Activated CD8-positive, alpha-beta T cell treated with anti-CD3 and anti-CD28 coated beads, Interleukin-2, amount 10 ng/mL, durations not matched to agents 7 days and 5 days (primary cell): ENCODE measurements at places on chromosomes 11 and 22.

GRCh38 chr11:116339306-116340098 lies 433.3 kb downstream of the BUD13 start:
- H3K36me3 ChIP-seq = no peaks in the 10 kb centered on the region
- DNase-seq = no peak
- H3K4me3 ChIP-seq = no peak overlapping the region
- H3K4me1 ChIP-seq = no peaks in the 10 kb centered on the region

DNA sequence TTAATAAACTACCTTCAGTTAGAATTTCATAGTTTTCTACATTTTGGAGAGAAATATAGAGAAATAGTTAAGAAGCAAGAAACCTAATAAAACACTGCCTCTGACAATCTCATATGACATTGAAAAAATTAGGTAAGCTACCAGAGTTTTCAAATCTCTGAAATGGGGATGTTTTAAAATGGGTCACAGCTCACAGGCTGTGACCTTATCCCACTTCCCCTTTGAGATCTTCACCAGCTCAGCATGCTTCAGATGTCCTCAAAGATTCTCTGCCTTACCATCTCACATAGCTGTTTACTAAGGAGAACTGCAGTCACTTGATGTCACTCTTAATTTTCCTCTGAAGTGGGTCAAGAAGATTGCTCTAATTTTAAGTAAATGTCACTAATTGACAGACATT lies 717.8 kb downstream of the JRKL start:
- no peaks in the 10 kb centered on the region for H3K36me3 ChIP-seq
- H3K27me3 ChIP-seq = no peaks in the 10 kb centered on the region
- H3K27ac ChIP-seq = no peak overlapping the region
- H3K4me3 ChIP-seq = no peak overlapping the region

DNA sequence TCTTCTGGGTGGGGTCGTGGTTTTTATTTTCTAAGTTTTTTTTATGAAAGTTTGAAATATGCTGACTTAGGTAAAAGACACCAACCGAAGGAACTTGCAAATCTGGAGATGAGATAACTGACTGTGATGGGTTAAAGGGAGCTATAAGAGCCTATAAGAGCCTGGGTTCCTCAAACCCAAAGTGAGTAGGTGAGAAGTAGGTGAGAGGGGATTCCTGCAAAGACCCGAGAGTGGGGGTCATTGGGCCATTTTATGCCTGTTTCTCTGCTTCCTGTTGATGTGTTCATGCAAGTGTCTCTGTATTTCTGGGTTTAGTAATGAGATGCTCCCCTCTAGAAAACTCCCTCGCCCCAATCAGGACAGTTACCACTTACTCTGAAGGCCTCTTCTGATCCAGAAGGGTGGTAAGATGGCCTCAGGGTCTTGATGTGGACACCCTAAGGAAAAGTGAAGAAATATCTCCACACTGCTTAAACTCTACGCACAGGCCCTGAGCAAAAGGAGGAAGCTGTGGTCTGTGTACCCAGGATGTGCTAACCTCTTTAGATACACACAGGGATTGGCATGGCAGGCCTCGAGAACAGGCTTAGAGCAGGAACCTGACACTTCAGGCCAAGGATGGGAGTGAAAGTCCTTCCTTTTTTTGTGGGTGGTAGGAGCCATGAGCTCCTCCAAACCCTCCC lies 1.8 kb downstream of the FLI1 start:
- peaks cover 69% of the 10 kb centered on the region for H3K4me1 ChIP-seq
- peak overlapping the region; percentile 96 for H3K27ac ChIP-seq
- peak; percentile 64 for DNase-seq
- peaks cover 11% of the 10 kb centered on the region for H3K27me3 ChIP-seq
- peaks cover 43% of the 10 kb centered on the region for H3K36me3 ChIP-seq

DNA sequence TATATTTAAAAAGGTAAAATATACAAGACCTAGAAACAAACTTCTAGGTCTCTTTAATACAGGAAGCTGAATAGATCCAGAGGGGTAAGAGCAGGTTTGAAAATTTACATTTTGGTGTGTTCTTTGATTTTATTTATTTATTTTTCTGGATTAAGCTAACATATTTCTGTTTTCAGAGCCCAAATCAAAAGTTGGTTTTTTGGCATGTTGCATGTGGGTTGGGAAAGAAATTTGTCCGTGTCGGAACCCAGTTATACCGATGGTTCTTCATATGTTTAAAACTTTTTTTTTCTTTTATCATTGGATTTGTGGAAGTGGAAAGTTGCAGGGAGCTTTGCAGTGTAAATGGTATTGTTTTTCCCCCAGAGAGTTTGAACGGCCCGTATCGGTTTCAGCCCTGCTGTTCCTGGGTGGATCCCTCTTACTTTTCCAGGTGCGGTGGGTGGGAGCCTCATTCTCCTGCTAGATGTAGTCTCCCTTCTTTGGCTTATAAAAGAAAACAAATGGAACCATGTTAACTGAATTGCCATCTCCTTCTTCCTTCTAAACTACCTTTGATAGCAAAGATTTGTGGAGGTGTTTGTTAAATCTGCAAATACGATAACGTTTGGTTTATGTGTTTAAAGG lies 746 bp downstream of the CTNND1 start:
- H3K27ac ChIP-seq = no peak overlapping the region
- no peaks in the 10 kb centered on the region for H3K27me3 ChIP-seq
- peaks cover 6% of the 10 kb centered on the region for H3K36me3 ChIP-seq
- peak overlapping the region; percentile 32 for H3K4me3 ChIP-seq
- DNase-seq = no peak
- peaks cover 27% of the 10 kb centered on the region for H3K4me1 ChIP-seq

DNA sequence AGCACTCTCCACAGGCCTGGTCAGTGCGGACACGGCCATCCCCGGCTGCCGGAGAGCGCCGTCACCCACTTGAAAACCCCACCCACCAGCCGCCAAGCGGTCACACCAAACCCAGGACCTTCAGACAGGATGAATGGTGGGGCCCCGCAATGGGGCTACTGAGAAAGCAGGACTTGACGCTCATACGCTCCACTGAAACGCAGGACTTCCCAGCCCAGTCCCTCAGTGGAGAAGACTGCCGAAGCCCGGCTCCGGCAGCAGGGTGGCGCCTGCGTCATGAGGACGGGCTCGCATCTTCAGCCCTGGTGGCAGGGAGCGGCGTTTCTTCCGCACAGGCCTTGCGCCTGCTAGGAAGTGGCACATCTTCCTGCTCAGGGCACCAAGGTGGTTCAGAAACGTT lies 15.3 kb upstream of the PHLDA2 start:
- no peak overlapping the region for H3K27ac ChIP-seq
- peaks cover 57% of the 10 kb centered on the region for H3K36me3 ChIP-seq
- no peak overlapping the region for H3K4me3 ChIP-seq
- H3K4me1 ChIP-seq = peaks cover 50% of the 10 kb centered on the region
- DNase-seq = no peak

DNA sequence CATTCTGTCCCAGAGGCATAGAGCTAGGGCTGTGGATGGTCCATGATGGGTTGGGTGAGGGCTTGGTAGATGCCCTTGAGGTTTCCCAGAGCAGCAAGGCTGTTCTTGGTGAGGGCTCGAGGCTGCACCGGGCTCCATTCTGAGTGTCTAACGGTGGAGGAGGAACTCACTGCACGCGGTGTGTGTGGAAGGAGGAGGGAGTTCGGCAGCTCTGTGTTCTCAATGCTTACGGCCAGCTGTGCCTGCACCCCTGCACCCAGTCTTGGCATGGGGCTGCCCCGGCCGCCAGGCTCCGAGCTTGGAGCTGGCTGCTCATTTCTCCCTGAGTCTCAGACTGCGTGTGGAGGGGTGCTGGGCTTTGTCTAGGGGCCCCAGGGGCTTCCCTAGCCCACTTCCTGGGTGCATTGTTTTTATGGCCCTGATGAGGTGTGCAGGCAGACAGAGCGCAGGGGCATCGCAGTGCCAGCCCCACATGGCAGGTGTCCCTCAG lies 1247.1 kb downstream of the BRD1 start:
- no peaks in the 10 kb centered on the region for H3K36me3 ChIP-seq
- H3K4me1 ChIP-seq = no peaks in the 10 kb centered on the region
- H3K27ac ChIP-seq = no peak overlapping the region
- H3K27me3 ChIP-seq = peaks cover 4% of the 10 kb centered on the region
- no peak for DNase-seq

- H3K4me3 ChIP-seq = no peak overlapping the region
- no peaks in the 10 kb centered on the region for H3K36me3 ChIP-seq
- H3K4me1 ChIP-seq = no peaks in the 10 kb centered on the region
- no peak overlapping the region for H3K27ac ChIP-seq
- DNase-seq = no peak
These were observed 1074.3 kb upstream of the TENM4 start for GRCh38 chr11:80515097-80515496.

DNA sequence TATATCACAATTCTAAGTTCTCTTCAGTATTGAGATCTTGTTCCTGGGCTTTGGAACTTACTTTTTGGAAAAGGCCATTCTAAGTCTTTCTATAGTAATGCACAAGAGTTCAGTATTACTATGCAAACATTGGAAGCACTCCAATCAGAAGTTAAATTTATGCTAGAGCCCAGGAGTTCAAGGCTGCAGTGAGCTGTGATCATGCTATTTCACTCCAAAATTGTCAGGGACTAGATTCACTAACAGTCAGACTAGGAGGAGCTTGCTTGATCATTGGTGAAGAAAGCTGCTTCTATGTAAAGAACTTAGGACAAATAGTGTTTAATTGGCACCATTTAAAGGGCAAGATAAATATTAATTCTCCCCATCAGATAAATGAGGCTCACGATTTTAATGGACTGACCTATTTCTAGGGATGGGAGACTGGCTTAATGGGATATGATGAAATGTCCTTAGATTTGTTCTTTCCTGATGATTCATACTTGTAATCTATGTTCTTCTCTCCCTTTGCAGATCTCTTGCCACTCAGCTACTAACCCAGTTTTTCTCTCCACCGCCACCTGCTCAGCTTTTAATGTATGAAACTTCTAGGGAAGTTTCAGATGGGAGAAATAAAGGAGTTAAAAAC lies 32.6 kb upstream of the TMEM123 start:
- peaks cover 21% of the 10 kb centered on the region for H3K4me1 ChIP-seq

GRCh38 chr11:7364660-7365059 lies 113.0 kb downstream of the SYT9 start:
- no peaks in the 10 kb centered on the region for H3K36me3 ChIP-seq
- H3K27me3 ChIP-seq = no peaks in the 10 kb centered on the region
- H3K4me3 ChIP-seq = no peak overlapping the region
- no peak overlapping the region for H3K27ac ChIP-seq

DNA sequence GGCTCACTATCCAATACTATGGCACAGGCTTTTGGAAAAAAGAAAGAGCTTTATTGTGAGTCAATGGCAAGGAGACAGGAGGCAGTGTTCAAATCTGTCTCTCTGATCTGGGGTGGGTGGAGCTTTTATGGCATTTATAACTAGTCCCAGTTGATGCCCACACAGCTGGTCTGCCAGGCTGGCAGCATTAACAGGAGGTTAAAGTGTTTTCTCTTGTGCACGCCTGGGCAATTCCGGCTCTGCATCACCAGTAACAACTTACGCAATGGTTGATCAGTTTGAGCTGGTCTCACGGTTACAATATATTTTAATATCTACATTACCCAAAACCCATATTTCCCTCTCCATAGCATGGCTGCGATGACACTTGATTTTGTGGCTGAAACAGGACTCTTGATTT lies 15.1 kb upstream of the SMIM38 start:
- no peaks in the 10 kb centered on the region for H3K27me3 ChIP-seq
- no peak overlapping the region for H3K27ac ChIP-seq
- H3K4me1 ChIP-seq = no peaks in the 10 kb centered on the region
- no peak for DNase-seq
- H3K36me3 ChIP-seq = no peaks in the 10 kb centered on the region
